Renal cortex interstitium (tissue), 15 donors: ENCODE measurements at places on chromosomes 13 and 19. TPM values are rescaled to one million over a fixed set of nuclear protein-coding genes. Genes with fewer than 3 reads are reported as not detected.

Gene ZNF135
- 21.8 TPM for polyA plus RNA-seq

Gene TMEM238
- polyA plus RNA-seq = 0.58 TPM

Gene SDHAF1
- 15.3 TPM for polyA plus RNA-seq

Gene ZNF415
- 24.0 TPM for polyA plus RNA-seq

Gene JSRP1
- polyA plus RNA-seq = 0.59 TPM

Gene NLRP12
- polyA plus RNA-seq = 0.16 TPM

Gene CYP2B6
- 3.0 TPM for polyA plus RNA-seq

Gene OR4F17
- not detected for polyA plus RNA-seq

Gene ANKRD24
- polyA plus RNA-seq = 1.1 TPM

Gene DACH1
- polyA plus RNA-seq = 101 TPM

Gene MICU2
- 114 TPM for polyA plus RNA-seq

Gene CD320
- polyA plus RNA-seq = 39.7 TPM

Gene KISS1R
- 0.34 TPM for polyA plus RNA-seq

Gene ACER1
- 0.23 TPM for polyA plus RNA-seq

Gene OBI1
- 19.7 TPM for polyA plus RNA-seq

Gene ACP7
- 0.20 TPM for polyA plus RNA-seq

Gene TMEM38A
- 8.1 TPM for polyA plus RNA-seq

Gene ZNF627
- polyA plus RNA-seq = 38.8 TPM

Gene PLIN4
- 1.5 TPM for polyA plus RNA-seq

Gene SLITRK5
- 1.4 TPM for polyA plus RNA-seq

Gene C19orf33
- 4.8 TPM for polyA plus RNA-seq

Gene PRMT1
- polyA plus RNA-seq = 198 TPM

Gene MATK
- 0.88 TPM for polyA plus RNA-seq

Gene PRR19
- 1.4 TPM for polyA plus RNA-seq

Gene ZFP36
- 60.1 TPM for polyA plus RNA-seq

Gene TINCR
- polyA plus RNA-seq = 0.49 TPM

Gene APOC4
- polyA plus RNA-seq = not detected

Gene PRR12
- 28.6 TPM for polyA plus RNA-seq
